Frontal cortex (tissue), 4 donors: ENCODE measurements at places on chromosomes 16 and 17.

GRCh38 chr16:5490499-5490898 is 392.9 kb upstream of the EEF2KMT start:
- DNase-seq = peak; percentile 46

GRCh38 chr16:47984669-47985068 is 171.1 kb downstream of the ABCC12 start:
- DNase-seq = no peak

- DNase-seq = no peak
These were observed 24.8 kb upstream of the ENGASE start for GRCh38 chr17:79049821-79050220.

- no peak for DNase-seq
These were observed 18.4 kb upstream of the PDK2 start for GRCh38 chr17:50076591-50077235.

DNA sequence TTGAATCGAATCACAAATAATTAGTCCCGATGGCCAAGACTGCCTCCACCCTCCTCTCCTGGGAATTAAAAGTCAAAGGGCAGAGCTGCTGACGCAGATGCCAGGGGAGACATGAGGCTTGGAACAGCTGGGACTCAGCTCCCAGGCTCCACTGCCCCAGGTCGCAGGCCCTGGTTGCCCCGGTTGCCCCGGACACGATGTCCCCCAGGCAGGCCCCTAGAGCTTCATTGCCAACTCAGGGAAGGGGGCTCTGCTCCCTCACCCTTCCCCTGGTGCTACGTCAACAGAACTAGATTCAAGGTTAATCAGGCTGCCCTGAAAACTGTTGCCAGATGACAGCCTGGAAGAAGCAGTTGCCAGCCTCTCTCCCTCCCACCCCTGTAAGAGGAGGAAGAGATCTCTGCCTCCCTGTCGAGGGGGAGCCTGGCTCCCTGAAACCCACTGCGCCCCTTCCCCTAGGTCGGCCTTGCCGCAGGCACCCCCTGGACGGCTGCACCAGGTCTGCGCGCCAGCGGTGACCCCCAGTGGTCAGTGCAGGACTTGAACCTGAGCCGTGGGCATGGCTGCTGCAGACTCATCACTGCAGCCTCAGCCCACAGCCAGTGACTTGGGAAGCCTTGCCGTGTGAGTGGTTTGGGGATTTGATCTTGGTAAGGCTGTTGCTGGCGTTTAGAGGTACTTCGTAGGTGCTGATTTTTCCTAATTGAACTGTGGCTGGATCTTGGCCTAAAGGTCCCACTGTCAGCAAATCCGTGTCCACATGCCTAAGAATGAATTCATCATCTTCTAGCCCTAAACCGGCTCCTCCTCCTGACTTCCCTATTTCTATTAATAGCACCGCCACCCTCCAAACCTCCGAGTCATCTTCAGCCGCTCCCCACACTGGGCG is 84.1 kb upstream of the TOB1 start:
- DNase-seq = peak; percentile 78

GRCh38 chr17:977166-977565 is 2.4 kb downstream of the NXN start:
- DNase-seq = no peak

DNA sequence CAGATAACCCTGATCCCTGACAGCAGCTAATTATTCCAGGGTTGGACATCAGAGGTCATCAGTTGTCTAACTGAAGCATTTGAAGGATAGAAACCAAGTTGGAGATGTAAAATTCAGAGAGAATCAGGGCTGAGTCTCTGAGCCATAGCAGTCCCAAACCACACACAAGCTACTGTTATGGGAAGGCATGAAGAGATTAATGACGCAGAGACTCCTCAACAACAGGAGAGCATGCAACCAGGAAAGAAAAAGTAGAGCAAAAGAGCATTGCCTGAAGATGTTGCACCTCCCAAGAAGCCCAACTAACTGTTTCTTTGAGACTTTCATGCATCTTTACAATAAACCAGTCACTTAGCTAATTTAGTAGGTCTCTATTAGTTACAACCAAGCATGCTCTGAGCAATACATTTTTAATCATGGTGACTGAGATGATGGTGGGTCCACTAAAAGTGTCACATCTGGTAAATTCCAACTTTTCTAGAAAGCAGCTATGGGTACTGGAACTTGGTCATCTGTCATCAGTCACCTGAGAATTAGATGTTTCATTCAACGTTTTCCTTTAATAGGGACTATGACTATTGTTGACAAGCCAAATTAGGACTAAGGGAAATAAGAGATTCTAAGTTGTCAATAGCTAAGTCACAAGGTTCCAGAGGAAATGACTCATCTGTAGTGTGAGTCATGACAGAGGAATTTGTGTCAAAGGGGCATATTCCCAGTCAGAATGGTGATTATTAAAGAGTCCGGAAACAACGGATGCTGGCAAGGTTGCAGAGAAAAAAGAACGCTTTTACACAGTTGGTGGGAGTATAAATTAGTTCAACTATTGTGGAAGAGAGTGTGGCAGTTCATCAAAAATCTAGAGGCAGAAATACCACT is 239.8 kb downstream of the CHD9NB start:
- DNase-seq = no peak

DNA sequence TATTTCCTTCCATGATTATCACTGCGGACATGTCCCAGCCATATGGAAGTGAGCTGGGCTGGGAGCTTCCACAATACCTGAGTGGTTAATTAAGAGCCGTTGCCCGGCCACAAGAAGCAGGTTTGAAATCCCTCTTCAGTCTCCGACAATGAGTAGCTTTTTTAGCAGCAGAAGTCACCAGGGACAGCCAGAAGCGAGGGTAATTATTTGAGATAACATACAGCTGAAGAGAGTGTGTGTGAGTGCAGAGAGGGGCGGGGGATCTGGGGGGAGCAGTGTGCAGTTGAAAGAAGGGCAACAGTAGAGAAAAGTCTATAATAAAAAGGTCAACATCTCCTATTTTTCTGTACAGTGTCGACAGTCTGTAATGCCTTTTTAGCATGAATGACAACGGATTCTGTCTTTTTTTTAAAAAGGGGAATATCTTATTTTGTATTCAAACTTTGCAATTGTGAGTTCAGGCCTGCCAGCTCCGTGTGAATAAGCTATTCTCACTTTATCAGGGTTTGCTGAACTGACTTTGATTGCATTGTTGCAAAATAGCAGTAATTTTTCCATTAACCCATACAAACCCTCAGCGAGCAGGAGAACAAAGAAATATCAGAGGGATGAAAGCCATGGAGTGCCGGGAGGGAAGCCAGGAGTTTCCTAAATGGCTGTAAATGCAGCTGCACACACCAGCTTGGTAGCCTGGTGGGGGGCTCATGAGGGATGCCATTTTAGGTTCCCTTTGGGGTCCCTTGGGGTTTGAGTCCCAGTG is 220.3 kb upstream of the IRX3 start:
- no peak for DNase-seq

GRCh38 chr16:81554979-81555378 is 110.4 kb downstream of the CMIP start:
- DNase-seq = no peak

DNA sequence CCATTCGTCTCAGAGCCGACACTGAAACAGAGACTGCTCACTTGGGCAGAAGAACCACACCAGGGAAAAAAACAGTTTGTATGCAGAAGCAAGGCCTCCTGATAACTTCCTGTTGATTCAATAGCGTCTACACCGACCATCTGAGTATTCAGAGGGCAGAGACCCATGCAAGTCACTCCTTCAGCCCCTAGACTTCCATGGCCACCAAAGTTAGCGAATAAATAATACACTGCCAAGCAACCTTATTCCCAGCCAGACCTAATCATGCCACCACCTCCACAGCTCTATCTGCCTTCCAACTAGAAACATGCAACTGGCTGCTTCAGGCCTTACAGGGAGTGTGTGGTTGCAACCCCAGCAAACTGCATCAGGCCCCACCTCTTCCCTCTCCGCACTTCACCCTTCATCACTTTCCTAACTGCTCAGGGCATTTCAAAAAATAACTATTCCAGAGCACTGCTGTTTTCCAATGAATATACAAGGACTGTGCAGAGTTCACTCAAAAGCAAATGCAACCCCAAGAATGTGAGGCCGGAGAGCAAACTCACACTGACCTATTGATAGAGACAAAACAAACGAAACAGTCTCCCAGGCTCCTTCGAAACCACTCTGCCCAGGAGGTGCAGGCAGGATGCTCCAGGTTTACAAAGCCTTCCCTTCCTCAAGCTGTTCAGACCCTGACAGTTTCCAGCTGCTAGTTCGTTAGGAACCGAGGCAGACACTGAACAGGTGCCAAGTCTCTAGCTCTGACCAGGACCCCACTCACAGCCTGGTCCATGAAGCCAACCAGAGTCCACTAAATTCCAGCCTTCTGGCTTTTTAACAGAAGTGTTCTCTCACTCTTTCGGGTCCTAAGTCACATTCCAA is 3.6 kb downstream of the USP7 start:
- no peak for DNase-seq

DNA sequence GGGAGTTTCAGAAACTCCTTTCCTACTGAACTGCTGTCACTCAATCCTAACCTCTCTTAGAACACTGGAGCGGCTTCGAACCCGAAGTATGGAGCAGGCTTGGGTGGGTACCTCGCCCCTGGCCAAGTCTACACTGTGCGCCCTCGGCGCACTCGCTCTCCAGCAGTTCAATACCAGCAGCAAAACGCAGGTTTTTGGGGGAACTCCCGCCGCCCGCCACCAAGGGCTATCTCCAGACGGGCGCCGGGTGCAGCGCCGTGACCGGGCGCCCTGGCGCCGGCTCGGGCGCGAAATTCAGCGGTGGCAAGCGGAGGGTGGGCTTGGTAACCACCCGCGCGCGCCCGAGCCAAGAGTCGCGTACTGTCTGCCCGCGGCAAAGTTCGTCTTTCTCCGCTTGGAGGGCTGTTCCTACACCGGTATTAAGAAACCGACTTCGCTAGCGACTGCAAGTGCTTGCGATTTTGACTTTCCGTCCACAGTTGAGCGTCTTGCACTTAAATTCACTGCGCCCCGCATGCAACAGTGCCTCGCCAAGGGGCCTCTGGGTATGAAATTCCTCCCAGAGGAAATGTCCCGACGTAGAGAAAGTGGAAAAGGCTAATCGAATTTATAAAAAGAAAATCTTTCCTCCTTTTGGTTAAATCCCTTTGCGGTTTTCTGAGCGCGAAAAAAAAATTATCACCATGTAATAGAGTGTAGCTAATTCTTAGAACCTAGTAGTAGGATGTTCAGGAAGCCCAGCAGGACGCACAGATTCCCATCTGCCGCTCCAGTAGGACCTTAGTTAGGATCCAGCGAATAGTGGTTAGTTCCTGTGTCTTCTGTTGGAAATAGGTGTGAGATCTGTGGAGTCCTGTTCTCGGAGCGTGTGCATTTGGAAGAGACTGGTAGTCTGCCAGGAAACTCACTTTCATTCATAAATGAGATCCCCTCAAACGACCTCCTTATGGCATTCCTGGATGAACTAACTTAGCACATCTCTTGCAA is 5.0 kb upstream of the SALL1 start:
- DNase-seq = no peak

DNA sequence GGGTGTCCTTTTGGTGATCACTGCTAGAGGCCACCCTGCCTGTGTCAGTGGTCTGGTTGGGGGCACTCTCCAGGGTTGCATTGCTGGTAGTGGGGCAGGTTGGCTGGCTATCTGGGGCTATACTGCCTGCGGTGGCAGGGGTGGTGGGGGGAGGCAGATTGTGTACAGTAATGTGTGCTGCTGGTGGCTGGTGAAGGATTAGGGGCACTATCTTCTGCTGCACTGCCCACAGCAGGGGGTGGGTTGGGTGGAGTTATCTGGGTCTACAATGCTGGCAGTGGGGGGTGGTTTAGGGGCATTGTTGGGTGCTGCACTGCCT is 204.0 kb upstream of the WSB1 start:
- no peak for DNase-seq

GRCh38 chr16:83674931-83675535 is 132.7 kb upstream of the HSBP1 start:
- no peak for DNase-seq

DNA sequence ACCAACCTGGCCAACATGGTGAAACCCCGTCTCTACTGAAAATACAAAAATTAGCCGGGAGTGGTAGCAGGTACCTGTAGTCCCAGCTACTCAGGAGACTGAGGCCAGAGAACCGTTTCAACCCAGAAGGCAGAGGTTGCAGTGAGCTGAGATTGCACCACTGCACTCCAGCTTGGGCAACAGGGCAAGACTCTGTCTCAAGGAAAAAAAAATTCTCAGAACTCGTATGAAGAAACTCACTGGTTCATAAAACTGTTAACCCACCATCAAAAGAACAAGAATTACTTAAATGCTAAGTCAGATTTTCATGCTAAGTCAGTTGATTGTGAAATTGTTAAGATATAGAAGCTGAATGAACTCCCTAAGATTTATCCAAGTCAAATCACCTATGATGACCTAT is 31.3 kb downstream of the SLC39A11 start:
- DNase-seq = no peak

- no peak for DNase-seq
These were observed 66.1 kb downstream of the AXIN2 start for GRCh38 chr17:65495122-65496055.

GRCh38 chr16:68064791-68065365 is 20.3 kb upstream of the NFATC3 start:
- peak; percentile 61 for DNase-seq

- no peak for DNase-seq
These were observed 14.0 kb downstream of the NR1D1 start for GRCh38 chr17:40086150-40087044.

DNA sequence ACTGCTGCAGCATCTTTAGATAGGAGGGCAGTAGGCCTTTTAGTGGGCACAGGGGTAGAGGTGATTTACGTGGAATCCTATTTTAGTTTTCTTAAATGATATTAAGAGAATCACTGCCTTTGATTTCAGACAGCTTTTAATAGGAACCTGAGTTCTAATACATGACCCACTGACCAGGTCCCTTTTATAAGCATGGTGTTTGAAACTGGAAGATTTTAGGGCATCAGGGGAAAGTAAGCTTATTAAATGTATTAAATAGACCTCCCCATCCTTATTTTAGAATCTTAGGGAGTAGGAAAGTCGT is 2.0 kb downstream of the MSL1 start:
- DNase-seq = no peak

DNA sequence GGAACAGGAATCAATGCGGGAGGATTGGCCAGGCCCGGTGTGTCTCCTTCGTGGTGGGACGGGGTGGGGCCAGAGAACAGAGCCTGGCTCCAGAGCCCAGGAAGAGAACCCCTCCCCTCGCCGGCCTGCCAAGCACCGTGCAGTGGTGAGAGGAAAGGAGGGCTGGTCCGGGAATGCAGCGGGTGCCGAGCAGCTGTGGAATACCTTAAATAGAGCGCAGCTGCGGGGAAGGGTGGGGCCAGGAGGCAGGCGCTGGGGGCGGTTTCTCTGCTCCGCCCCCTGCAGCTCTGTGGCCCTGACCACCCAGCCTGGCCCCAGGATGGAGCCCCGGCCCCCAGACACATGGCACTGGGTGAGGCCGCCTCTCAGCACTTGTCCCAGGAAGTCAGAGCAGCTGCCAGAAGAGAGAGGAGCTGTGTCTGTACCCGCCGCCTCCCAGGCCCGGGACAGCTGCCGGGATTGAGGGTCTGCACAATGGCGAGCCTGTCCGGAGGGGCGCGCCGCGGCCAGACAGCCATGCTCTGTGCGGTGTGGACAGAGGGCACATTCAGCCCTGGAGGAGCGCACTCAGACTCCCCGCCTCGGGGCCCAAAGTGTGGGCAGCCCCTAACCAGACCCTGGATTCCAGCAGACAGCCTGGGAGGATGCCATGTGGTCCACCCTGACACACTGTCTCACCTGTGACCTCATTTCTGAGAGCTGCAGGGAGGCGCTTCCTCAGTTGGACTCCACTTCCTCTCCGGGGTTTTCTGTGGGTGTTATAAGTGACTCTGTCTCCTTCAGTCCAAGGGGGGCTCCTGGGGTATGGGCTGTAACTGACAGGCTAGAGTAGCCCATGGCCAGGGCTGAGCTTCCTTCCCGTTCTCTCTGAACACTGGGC is 268.8 kb downstream of the SEC14L1 start:
- no peak for DNase-seq

- DNase-seq = no peak
These were observed 26.0 kb downstream of the NME3 start for GRCh38 chr16:1745181-1745899.
